ENCODE measurements at places on chromosomes 2 and 18.

GRCh38 chr2:133919285-133919684 lies 334.6 kb upstream of the MGAT5 start:
- no peak for DNase-seq

DNA sequence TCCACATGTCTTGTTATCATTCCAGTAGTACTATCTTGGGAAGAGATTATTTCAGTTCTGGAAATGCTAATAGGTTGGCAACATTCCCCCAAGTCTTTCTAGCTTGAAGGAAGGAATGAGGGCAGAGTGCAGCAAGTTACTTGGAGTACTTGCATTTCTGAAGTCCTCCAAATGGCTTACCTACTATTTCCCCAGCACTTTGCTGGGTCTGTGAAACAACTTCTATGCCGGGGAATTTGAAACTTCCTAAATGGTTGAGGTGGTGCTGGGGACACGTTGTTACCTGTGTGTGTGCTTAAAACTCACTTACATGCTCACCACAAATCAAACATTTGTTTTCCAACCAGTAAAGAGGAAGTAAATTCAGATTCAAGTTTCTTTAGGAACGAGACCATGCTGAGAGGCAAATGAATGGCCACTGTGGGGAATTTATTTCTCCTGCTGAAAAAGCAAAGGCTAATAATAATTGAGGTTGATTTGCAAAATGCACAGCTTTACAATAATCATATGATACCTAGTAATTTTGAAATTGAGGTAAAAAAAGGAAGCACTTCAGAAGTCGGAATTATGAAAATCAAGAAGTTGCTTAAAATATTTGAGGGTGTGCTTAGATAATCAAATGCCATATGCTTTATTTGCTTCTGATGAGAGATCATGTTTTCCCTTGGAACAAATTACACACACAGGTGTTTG lies 1167.7 kb upstream of the ZEB2 start:
- peak; percentile 51 for DNase-seq

- peak; percentile 84 for DNase-seq
These were observed 19.0 kb downstream of the TMSB10 start for GRCh38 chr2:84924173-84925106.

GRCh38 chr2:74982577-74982976 lies 24.1 kb downstream of the POLE4 start:
- no peak for DNase-seq

DNA sequence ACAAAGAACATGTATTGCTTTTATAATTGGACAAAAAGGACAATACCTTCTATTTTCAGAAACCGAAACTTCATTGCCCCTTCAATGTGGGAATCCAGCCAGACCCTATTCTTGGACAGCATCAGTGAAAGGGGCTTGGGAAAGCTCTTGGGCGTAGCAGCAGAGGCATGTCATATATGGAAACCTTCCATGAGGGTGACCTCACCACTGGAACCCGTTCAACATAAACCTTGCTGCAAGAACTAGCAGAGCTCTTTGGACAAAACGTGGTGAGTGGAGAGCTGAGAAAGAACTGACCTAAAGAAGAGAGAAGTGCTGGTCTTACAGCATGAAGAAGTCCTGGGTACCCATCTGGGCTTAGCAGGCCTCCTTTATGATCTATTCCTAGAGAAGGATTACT lies 22.7 kb upstream of the ACTG2 start:
- DNase-seq, result no peak

GRCh38 chr2:7084601-7085000 lies 167.4 kb downstream of the RNF144A start:
- DNase-seq, result no peak
